Eye (tissue), 1 donor: ENCODE measurements at places on chromosomes 6 and 20.
A peak's percentile ranks its signal among the peaks of the same experiment; 100 is the strongest.

DNA sequence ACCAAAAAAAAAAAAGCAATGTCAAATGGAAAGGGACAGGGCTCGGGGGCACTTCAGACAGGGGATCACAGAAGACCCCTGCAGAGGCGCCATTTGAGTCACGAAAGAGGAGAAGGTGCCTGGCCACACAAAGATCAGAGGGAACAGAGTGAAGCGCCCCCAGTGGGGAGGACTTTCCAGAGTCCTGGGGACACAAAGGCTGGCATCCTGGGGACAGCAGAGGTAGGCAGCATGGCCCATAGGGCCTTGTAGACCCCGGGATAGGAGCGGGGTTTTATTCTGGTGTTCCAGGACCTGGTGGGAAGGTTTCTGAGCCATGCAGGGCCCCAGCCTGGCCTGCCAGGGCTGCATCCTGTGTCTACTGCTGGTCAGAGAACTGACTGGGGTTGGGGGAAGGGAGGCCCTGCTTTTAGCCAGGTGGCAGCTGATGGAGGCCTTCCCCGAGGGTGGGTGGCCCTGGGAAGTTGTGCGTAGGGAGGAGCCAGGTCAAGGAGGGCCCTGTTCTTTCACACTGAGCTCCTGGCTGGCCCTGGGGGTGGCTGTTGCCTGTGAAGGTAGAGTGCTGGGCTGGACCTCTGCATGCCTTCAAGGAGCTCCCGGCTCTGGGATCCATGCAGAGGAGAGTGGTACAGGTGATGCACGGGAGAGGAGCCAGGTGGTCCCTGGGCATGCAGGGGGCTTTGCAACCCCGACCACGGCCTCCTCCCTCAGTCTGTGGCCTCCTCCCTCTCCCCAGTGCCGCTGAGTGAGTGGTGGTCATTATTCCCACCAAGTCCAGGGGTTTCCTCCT, 117.9 kb downstream of the CDH4 start:
- peak; percentile 37 for DNase-seq

DNA sequence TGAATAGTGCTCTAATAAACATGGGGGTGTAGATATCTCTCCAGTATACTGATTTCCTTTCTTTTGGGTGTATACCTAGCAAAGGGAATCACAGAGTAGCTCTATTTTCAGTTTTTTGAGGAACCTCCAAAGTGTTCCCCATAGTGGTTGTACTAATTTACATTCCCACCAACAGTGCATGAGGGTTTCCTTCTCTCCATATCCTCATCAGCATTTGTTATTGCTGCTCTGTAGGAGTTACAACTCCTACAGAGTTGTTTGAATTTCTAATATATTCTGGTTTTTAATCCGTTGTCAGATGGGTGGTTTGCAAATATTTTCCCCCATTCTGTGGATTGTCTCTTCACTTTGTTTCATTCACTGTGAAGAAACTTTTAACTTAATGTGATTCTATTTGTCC, 207.9 kb downstream of the FUT9 start:
- DNase-seq, result no peak

DNA sequence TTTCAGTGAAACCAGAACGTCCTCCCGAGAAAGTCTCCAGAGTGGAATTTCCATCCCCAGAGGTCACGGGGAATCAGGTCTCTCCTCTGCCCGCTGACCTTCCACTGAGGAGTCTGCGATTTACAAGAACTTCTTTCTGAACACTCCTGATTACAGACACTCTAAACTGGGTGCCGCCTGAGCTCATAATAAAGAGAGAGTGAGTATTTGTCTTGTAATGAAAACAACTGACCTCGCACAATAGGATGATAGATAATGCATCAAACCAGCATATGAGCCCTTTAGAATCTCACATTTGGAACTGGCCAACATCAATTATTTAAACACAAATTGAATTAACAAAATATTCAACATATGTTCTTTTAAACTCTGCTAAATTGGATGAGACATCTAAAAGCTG, 47.5 kb downstream of the DLL1 start:
- DNase-seq, result no peak

GRCh38 chr20:38838326-38838725, 32.8 kb downstream of the PPP1R16B start:
- no peak for DNase-seq

GRCh38 chr20:62899633-62900051, 26.7 kb downstream of the DIDO1 start:
- peak; percentile 57 for DNase-seq

DNA sequence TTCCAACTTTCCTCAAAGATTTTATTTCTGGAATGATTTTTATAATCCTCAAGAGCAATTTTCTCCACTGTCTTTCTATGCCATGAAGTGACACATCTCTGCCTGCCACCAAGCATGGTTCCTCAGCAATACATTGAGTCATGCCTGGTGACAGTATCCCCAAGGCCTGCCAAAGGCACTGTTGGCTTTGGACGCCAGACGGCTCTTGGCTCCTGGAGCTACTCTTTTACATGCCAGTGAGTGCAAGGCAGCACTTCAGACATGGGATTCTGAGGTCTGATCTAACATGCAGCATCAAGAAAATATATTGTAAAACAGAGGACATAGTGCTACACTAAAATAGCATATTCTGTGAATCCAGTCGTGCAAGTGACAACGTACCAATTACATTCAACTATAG, 20.1 kb upstream of the PLEKHG1 start:
- DNase-seq, result no peak

- DNase-seq, result peak; percentile 40
Observed at GRCh38 chr20:32336918-32337347, 21.2 kb upstream of the ASXL1 start.

- no peak for DNase-seq
Observed at GRCh38 chr6:27247133-27247836, at the start of gene PRSS16. Gene PRSS16 (plus strand): TSS chr6:27247701. CDS start chr6:27247738, 37 bp downstream.

DNA sequence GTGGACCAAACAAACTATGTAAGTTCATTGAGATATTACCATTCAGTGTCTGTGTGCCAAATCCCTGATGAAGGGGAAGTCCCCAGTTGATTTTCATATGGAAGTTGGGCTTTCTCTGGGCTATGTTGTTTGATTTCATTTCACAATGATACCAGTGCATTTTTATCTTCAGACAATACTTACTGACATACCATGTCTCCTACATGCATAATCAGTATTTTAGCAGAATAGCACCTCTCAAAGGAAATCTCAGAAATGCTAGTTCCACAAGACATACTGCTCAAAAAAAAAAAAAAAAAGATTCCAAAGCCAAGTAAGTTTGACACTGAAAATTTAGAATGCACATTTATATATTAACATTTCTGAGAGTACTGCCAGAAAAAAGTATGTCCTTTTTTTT, 168.8 kb upstream of the RNF217 start:
- DNase-seq, result no peak

- peak; percentile 19 for DNase-seq
Observed at GRCh38 chr6:148538261-148539190, 195.9 kb downstream of the SASH1 start.

DNA sequence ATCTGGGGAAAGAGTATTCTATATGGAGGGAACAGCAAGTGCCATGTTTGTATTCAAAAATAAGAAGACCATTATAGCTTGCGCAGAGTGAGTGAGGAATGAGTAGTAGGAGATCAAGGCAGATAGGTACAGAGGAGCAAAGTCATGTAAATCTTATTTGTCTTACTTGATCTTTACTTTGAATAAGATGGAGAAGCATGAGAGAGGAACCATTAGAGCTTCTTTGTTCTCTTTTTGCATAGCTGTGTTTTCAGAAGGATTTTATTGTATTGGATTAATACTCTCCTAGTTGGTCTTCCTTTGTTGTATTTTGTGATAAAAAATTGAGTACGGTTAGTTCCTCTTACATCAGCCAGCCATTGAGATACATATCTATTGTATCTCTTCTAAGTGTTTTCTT, 88.4 kb downstream of the SCAF8 start:
- DNase-seq, result no peak

DNA sequence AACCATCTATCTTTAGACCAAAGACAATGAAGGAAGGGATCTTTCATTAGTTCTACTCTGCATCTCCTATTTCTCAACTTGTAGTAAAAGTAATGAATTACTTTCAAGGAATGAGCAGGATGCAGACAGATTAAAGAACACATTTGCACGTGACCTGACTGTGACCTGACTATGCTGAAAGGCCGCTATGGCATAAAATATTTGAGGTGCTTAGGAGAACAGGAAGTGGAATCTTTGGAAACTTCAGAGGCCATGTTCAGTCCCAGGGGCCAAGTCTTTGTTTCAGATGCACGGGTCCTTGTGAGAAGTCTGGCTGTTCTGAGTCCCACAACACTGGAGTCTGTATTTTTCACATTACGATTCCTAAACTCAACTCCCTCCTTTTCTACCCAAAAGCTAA, 41.0 kb downstream of the NINL start:
- DNase-seq, result no peak

DNA sequence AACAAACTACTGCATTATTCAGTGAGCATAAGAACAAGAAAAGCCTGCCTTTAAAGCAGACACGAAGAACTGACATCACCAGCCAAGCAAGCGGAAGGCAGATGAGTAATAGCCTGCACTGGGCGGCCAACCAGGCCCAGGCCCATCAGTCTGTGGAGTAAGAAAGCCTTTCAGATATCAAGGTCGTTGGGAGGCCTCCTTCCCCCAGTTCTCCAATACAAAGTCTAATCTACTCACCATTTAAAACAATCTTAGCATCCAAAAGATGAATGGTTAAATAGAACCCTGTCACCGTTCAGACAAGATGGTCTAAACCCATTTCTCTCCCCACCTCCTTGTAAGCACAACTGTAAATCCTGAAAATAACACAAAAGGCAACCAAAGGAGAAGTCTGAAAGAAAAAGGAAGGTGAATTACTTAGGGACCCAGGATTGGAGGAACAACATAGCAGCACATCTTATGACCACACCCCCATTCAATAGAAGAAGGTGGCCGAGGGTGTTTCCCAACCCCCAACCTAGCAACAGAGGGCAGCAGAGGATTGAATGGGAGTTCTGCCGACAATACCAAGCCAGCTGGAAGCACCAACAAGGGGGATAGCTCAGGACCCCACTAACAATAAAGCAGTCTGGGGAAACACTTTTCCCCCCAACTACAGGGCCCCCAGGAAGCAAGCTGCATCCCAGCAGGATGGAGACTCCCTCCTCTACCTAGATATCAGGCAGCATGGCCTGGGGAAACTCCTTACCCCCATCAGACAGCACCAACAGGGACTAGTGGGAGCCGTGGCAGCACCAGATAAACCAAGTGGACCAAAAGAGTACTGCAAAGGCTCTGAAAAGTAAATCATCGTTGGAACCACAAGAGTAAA, 67.9 kb downstream of the ZHX3 start:
- DNase-seq, result peak; percentile 63

- peak; percentile 64 for DNase-seq
Observed at GRCh38 chr6:45613656-45614055, 235.9 kb upstream of the SUPT3H start.

GRCh38 chr20:23528867-23529431, 38.0 kb downstream of the CST8 start:
- DNase-seq, result no peak

GRCh38 chr6:111674883-111675282, 69.2 kb upstream of the TRAF3IP2 start:
- DNase-seq, result no peak

- no peak for DNase-seq
Observed at GRCh38 chr6:64920257-64920656, 786.8 kb downstream of the EYS start.

DNA sequence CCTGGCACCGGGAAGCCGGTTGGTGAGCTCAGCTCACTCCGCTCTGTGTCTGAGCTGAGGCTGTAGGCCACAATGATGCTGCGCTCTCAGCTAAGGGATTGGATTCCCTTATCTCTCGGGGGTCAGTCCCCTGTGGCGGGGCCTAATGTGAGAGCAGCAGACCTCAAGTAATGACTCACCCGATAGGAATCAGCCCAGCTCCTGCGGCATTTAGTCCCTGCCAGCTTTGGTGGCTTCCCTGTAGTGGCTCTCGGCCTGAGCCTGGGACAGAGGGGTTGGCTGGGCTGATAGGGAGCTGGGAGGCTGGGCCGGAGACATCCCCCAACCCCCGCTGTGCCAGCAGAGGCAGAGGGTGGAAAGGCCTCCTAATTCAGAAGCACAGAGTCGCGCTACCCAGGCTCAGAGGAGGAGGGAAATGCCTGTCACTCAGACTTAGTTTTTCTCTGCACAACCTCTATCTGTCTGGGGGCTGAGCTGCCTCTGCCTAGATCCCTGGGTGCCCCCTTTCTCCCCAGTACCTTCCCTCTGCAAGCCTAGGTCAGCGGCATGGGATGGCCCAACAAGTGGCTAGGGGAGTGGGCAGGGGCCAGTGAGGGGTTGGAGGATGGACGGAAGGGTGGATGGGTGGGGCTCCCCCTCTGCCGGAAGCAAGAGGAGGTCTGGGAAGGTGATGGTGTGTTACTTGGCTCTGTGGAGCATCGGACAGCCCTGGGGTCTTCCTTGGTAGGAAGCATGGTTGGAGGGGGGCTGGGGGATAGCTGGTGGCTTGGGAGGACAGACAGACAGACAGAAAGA, 92.2 kb downstream of the CDH22 start:
- DNase-seq, result no peak

DNA sequence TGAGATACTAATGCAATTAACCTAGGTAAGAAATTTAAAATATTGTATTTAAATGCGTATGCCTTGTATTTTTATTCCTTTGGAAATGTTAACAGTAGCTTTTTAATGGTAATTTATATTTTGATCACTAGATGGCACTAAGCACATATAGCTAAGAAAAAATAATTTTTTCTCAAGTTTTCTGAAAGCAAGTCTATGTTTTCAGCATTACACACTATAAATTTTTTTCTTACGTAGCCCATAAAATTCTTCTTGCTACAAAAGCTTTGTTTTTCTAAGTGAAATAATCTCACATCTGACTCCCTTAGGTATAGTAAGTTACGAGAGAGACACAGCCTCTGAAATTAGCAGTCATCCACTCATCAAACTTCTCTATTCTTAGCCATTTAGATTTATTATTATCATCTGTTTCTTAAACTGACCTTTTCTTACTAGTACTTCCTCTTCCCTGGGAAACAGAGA, 35.7 kb downstream of the TSPYL4 start:
- DNase-seq, result peak; percentile 46

DNA sequence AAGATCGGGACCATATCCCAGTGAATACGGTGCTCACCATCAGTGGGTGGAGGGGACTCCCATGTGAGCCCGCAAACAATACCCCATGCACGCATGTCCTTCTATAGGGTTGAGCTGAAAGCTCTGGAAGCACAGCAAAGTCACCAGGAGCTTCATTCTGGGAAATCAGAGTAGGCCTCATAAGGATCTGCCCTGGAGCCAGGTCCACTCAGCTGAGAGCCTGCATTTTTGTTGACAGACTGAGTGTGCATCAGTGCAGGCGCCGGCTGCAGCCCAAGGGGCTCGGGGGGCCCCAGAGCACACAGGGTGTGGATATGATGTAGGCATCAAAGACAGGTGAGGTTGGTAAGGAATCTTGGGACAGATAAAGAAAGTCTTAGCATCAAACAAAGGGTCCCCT, 79.8 kb upstream of the CD93 start:
- DNase-seq, result no peak
